Ecto neural progenitor cell (in vitro differentiated cells): ENCODE measurements at places on chromosomes 5 and 9.

GRCh38 chr9:98774746-98775145, 21.6 kb downstream of the ANKS6 start:
- no peak for DNase-seq

DNA sequence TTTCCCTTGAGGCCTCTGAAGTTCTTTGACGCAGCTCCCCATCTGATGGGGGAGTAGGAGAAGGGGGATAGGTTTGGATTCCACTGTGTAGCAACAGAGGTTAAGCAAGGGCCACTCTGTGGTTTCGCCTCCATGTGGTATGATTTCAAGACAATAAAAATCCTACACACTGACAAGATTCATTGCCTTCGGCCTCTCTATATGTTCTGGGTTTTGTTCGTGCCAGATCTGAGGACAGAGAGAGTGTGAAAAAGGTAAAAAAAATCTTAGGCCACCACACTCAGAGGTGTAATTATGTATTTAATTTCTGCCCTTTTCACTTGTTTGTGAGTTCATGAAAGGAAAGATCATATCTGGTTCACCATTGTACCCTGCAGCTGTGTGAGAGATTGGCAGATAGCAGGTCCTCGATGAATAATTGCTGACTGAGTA, 715.2 kb upstream of the ZNF608 start:
- no peak for DNase-seq

- no peak for DNase-seq
Measured at GRCh38 chr5:95734906-95735305, 3.8 kb downstream of the RHOBTB3 start.

DNA sequence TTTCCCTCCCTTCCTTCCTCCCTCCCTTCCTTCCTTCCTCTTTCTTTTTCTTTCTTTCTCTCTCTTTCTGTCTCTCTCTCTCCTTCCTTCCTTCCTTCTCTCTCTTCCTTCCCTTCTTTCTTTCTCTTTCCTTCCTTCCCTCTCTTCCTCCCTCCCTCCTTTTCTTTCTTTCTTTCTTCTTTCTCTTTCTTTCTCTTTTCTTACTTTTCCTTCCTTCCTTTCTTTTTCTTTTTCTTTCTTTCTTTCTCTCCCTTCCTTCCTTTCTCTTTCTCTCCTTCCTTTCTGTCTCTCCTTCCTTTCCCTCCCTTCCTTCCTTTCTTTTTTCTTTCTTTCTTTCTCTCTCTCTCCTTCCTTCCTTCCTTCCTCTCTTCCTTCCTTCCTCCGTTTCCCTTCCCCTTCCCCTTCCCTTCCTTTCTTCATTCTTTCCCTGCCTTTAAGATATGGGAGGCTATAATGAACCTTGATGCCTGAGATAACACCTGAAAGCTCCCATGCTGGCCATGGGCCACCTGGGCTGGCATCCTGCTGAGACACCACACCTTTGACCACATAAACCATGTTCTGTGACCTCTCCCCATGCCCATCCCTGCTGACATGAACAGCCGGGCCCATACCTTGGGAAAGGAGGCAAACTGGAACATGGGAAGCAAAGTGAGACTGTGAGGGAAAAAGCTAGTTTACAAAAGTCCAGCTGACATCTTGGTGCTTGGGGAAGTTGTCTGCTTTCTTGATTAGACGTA, 197.8 kb upstream of the ZNF618 start:
- DNase-seq: no peak

DNA sequence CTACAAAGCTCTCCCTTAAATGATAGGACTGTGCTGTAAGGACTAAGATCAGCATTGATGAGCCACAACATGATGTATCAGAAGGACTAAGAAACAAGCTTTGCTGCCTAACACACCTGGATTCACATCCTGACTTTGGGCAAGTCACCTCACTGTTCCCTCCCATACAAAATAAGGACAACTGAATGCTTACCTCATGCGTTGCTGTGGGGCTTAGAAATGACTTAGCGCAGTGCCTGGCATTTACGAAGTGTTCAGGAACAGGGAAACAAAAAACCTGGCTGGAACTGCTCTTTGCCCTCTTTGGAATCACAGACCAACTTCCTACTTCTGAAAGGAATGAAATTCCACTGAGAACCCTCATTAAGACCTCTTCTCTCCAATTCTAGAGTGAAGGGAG, 113.7 kb downstream of the BAAT start:
- no peak for DNase-seq
